Activated naive CD4-positive, alpha-beta T cell treated with anti-CD3 and anti-CD28 coated beads for 36 hours (primary cell): ENCODE measurements at places on chromosomes 16 and 17. TPM values are rescaled to one million over a fixed set of nuclear protein-coding genes. Genes with fewer than 3 reads are reported as not detected.

DNA sequence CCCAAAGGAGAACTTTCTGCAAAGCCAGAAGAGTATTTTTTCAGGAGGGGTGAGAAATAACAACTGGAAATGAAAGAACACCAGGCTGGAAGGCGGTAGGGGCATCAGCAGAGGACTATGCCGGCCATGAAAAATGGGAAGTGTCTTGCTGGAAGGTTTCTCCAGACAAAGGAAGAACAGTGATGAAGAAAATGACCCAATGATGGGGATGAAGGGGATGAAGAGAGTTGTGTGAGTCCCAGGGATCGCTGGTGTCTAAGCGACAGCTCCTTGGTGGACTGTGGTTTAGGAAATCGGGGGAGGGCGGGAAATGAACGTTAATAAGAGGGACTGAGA, 623 bp downstream of the TTLL6 start:
- no peak for DNase-seq

- no peak for DNase-seq
Measured at GRCh38 chr17:44940317-44940716, 7.3 kb downstream of the KIF18B start.

DNA sequence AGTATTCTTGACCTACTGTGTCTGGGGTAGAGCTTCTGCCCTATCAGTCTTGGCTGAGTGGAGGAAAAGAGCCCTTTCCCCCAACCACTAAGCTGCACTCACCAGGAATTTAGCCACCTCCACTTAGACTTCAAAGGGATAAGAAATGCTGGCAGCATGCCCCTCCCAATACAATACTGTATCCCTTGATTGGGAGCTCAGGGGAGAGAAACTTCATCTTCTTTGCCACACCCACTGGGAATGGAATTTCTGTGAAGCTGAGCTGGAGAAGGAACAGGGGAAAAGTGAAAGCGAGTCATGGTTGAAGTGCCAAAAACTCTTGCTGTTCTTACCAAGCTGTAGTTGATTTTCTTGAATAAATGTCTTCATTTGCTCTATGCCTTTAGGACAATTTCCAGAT, 68.8 kb downstream of the CEP112 start:
- DNase-seq = no peak

- peak; percentile 87 for DNase-seq
Measured at GRCh38 chr16:89721546-89722391, 432 bp downstream of the ZNF276 start.

DNA sequence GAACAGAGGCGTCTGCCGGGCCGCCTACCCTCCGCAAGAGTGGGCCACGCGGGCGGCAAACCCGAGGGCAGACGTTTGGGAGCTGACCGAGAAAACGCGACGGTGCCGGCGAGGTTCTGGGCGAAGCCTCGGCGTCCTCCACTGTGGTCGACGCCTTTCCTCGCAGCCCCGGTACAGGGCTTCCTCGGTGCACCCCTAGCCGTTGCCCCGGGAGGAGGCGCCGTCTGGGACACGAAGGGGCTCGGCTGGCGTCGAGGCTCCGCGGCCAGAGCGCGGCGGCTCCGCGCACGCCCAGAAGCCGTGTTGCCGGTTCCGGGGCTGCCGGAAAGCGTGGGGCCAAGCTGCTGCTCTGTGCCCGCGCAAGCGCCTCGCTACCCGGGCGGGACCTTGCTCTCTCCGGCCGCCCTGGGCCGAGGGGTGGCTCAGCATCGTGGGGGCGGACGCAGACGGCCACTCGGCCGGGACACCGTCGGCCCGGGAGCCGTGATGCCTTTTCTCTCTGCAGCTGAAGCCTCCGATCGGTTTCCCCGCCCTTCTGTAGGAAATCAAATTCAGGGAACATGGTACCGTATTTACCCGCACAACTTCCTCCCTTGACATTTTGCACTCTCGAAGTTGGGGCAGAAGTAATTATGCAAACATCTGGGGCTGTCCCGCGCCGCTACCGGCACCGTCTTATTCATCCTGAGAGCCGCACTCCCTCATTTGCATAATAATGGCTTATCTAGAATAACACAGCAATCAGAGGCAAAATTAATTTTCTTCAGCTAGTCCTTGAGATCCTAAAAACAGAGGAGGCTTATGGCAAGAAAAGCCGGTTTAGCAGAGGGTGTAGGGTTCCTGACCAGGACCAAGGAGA, 7.3 kb upstream of the CBX8 start:
- DNase-seq = peak; percentile 94

DNA sequence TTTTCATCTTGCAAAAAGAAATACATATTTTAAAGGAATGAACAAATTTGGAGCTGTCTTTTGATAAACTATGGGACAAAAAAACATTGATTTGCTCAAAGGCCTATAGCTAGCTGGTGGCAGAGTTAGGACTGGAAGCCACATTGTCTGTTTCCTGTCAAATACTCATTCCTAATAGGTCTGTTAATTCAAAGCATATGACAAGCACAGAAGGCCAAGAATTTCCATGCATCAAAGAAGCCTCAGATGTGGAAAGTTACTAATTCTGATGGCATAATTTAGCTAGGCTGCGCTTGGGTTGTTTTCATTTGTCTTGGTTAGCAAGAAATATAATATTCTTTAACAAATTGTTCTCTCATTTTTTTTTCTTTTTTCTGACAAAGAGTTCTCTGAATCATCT, 98.0 kb downstream of the CDK5R1 start:
- no peak for DNase-seq

GRCh38 chr16:73965591-73965990, 331.0 kb upstream of the PSMD7 start:
- DNase-seq = no peak

RHBDF1 gene
- total RNA-seq = 0.36 TPM

FBXW10 gene
- total RNA-seq = not detected

RNF112 gene
- 0.32 TPM for total RNA-seq

ACSM2A gene
- total RNA-seq = not detected

GJC1 gene
- total RNA-seq = 2.5 TPM
